ENCODE measurements at places on chromosomes 5 and 9.

DNA sequence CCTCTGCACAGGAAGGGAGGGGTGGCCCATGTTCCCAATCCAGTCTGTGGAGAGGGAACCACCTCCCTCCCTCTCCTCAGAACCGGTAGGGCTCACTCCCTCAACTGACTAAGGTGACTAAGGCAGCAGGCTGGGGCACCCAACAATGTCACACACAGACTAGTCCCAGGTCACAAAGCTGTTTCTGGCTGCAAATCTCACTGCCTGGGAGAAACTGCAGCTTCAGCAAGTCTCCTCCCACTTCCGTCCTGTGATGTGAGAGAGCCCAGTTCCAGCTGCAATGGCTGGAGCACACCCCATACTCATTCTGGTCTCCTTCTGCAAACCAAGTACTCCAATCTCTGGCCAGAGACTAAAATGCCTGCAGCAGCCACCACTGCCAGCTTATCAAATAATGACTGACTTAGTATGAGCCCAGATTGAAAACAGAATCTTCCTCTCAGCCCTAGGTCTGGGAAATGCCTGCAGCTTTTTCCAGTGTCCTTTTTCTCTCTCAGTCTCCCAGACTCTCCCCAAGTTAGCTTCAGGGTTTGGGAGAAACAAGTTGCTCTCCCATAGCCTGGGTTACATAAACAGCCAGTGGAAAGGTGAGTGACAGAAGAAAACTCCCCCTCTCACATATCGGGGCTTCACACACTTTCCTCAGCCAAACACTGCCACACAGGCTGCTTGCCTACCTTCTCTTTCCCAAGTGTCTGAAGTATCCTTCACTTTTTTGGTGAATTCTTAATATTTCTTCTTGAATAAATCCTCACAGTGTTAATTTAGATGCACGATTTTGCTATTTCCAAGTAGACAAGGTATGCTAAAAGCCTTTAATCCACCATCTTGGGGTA lies 247.4 kb upstream of the RASA1 start:
- DNase-seq: no peak

- DNase-seq: no peak
These were observed 2.4 kb downstream of the FGFR4 start for GRCh38 chr5:177089127-177089526.

DNA sequence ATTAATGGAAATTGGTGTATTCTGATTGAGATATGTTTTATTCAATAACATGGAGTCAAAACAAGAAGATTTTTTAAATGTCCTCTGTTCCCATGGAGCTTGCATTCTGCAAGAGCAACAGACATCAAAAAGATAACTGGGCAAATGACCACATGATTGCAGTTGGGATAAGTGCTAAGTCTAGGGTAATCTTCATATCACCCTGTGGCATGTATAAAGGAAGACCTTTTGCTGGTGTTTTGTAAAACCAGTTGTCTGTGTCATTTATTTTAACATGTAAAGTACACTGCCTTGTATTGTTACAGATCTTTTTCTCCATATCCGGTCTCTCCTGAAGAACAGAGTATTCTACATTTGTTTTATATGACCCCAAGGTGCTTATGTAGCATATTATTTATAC lies 44.0 kb downstream of the PTCD2 start:
- no peak for DNase-seq

DNA sequence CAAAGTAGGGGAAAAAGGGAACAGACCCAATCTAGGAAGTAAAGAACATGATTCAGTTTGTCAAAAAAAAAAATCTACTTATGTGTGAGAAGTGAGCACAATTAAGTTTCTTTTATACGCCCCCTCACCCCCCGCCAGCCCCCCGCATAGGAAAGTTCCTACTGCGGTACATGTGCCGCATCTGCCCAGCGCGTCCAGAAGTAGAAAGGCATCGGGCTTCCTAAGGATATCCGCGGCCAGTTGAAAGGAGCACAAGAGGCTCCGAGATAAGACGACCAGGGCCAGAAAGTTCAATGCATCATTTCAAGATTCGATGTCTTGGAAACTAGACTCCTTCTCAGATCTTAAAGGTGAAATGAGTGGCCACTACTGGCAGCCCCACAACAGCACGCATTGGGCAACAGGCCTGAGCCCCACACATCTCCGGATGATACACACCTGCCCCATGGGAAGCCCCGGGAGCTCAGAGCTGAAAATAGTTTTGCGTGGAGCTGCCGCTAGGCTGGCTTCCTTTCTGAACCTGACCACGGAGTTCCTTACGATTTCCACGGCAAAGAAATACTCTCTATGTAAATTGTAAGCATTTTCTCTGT lies 203.9 kb downstream of the RAB3C start:
- DNase-seq: no peak

GRCh38 chr9:696332-697323 lies 144.9 kb upstream of the DMRT1 start:
- no peak for DNase-seq

- no peak for DNase-seq
These were observed 83.6 kb upstream of the PITX1 start for GRCh38 chr5:135117590-135117989.

DNA sequence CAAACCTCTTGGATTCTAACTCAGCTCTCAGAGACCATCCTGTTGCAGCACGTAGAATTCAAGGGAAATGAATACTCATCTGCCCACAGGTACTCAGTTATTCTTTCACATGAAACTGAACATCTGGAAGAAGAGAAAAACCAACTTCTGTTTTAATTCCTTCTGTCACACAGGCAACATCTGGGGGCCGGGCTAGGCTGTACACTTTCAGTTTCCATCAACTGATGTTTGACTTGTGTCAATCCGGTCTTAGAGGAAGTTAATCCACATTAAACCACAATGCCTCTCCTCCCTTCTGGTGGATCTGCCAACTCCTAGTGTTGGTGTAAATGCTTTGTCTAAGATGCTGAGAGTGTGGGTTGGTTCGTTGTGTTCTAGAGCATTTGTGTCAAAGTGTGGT lies 17.6 kb downstream of the DMRT3 start:
- DNase-seq: no peak

DNA sequence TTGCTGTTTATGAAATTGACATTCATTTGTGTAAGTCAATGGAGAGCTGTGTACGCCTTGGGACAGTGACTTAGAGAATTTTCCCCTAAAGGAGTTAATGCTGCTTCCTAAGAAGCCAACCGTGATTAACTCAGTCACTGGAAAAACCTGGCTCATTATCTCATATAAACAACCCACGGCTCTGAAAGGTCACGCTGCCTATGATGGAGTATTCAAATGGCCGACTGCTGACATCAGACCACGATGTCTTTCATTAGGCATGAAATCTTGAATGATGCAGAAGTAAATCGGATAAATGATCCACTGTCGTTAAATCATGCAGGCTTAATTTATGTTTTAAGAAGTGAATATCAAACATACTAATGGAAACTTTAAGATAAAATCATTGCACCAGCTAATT lies 603.7 kb downstream of the RAB3C start:
- DNase-seq: no peak

DNA sequence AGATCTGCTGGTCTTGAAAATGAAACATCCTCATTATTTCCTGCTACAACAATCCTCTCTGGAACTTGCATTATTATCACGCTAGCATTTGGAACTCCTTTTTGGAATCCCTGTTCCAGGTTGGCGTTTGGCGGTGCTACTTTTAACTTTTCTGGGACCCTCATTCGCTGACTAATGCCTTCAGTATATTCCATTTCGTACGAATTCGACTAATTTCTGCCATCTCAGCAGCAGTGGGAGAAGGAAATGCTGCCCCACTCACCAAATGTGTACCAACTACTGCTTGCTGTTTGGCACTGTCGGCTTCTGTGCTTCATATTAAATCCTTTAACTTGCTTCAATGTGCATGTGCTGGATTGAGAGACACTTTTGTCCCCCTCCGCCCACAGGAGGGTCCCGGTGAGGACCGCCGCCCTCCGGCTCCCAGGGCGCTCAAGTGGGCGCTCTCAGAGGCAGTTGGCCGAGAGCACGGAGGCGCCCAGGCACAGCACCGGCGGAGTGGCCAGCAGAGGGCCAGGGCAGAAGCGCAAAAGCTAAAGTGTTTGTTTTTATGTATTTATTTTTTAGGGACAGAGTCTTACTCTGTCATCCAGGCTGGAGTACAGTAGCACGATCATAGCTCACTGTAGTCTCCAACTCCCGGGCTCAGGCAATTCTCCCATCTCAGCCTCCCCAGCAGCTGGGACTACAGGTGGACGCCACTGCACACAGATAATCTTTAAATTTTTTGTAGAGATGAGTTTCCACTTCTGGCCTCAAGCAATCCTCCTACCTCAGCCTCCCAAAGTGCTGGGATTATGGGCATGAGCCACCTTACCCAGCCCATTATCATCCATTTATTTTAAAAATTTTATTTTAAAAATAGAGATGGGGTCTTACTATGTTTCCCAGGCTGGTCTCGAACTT lies 11.9 kb downstream of the PDE6A start:
- DNase-seq: no peak

GRCh38 chr9:89740722-89741121 lies 135.9 kb downstream of the GADD45G start:
- peak; percentile 20 for DNase-seq

DNA sequence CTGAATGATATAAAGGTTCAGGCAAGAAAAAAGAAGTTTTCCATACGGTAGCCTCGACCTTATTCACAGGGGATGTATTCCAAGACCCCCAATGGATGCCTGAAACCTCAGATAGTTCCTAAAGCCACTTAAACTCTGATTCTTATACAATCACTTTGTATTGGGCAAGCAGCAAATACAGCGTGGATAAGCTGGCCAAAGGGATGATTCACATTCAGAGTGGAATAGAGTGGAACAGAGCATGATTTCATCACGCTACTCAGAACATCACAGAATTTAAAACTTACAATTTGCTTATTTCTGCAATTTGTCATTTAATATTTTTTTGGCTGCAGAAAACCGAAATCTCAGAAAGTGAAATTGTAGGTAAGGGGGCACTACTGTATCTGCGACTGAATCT lies 40.5 kb upstream of the CDH18 start:
- DNase-seq: no peak

DNA sequence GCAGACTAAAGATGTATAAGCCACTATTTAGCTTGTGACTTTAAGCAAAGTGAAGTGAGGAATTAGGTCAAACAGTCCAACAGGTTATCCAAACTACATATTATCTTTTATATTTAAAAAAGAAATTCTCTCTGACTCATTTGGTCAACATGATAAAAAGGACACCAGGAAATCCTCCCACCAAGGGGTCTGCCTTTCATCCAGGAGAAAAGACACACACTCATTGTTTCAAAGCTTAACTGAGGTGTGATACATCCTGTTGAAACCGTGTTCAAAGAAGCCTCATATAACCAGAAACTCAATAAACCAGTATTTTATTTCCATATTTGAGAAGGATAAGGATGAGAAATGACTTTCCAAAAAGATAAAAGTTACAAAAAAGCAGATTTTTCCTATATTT lies 417.1 kb downstream of the HCN1 start:
- no peak for DNase-seq

GRCh38 chr9:4994166-4994890 lies 9.3 kb downstream of the JAK2 start:
- no peak for DNase-seq

DNA sequence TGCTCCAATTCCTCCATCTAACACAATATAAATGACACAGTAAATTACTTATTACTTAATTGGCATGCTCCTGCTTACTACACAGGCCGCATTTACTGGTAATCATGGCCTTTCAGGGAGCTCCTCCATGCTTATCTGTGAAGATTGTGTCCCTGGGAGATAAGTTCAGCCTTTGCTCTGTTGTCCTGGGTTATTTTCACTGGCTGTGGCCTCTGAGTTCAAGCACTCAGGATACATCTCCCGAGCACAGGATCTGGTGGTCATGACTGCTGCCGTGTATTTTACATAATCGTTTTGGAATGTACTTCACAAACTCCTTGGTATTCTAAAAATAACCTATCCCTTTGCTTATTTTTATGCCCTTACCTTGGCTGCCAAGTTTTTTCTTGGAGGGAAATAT lies 215.7 kb downstream of the ICE1 start:
- DNase-seq: no peak

- no peak for DNase-seq
These were observed 64.0 kb downstream of the SFXN1 start for GRCh38 chr5:175542232-175542965.

- DNase-seq: no peak
These were observed 391.2 kb downstream of the RAB3C start for GRCh38 chr5:58974083-58974482.

- no peak for DNase-seq
These were observed 81.4 kb upstream of the RANBP6 start for GRCh38 chr9:6096821-6097220.

DNA sequence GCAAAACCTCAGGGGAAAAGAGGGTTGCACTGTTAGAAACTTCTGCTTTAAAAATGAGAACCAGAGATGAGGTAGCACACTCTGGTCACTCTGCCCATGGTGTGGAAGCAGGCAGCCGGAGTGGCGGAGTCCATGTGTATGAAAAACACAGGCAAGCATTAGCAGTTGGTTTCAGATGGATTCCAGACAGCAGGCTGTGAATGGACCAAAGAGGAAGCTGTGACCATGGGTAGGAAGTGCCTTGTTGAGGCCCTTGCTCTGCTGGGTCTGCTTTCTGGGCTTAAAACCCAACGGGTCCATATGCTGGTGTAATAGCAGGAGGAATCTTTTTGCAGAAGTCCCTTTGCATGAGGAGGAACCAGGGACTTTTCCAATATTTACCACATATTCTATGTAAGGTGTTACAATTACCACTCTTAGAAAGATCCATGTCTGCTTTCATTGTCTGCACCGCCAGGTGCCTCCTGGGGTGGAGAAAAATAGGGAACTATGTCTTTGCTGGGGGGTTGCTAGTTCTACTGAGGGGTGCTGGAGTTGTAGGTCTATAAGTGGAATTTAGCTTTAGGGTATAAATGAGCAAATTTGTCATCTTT lies 77.0 kb downstream of the ANKRD55 start:
- no peak for DNase-seq

DNA sequence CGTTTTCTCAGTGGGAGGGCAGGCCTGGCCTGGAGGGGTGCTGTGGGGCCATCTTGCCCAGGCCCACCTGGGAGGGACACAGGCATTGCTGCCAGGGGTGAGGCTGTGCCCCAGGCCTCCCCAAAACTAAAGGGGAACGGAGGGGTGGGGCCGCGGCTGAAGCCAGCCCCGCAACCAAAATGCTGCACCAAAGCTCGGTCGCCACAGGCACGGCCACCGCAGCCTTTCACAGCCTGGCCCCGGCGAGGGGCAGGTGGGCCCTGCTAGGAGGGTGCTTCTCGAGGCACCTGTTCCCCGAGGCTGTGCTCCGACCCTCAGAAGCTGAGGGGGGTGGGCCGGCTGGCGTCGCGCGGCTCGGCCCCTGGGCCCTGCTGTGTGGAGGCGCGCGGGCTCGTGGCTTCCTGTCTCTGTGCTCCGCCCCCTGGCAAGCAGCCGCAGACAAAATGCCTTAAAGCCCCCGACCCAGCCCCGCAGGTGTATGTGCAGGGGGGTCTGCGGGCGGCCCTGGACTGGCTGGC lies 57.6 kb downstream of the JAK2 start:
- no peak for DNase-seq

GRCh38 chr5:158716668-158717067 lies 383.0 kb downstream of the EBF1 start:
- DNase-seq: no peak

GRCh38 chr9:113682297-113682771 lies 193.8 kb upstream of the ZNF618 start:
- DNase-seq: no peak
